Amygdala (tissue), 56 donors: ENCODE measurements at places on chromosomes 2 and 18.

DNA sequence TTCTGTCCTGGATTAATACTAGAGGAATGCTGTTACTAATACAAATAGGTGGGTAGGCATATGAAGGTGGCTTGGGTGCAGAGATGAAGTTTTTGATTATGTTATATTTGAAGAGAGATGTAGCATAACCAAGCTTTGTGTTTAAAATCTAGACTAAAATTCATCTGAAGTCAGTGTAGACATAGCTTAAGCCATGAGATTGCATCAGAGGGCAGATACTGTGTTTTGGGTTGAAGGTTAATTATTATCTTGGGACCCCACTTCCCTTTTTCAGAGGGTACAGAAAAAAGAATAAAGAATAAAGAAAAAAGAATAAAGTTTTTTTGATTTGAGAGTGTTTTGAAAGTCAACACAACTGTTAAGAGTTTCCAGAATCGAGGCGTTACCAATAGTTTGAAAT lies 13.0 kb downstream of the PPM1B start:
- no peak for DNase-seq

GRCh38 chr2:60109744-60110143 lies 443.7 kb downstream of the BCL11A start:
- no peak for DNase-seq

GRCh38 chr18:58785171-58785805 lies 79.4 kb upstream of the ZNF532 start:
- DNase-seq: no peak

GRCh38 chr18:36412778-36413177 lies 115.3 kb downstream of the FHOD3 start:
- DNase-seq: no peak

GRCh38 chr18:57683470-57683869 lies 61.8 kb upstream of the NARS1 start:
- no peak for DNase-seq

- no peak for DNase-seq
Observed at GRCh38 chr2:215657844-215658243, 222.0 kb upstream of the FN1 start.

GRCh38 chr18:908758-909724 lies 4.4 kb downstream of the ADCYAP1 start:
- no peak for DNase-seq

- DNase-seq: no peak
Observed at GRCh38 chr18:38940863-38941531, 1375.4 kb upstream of the CELF4 start.
